ENCODE measurements at places on chromosomes 12 and 14.

DNA sequence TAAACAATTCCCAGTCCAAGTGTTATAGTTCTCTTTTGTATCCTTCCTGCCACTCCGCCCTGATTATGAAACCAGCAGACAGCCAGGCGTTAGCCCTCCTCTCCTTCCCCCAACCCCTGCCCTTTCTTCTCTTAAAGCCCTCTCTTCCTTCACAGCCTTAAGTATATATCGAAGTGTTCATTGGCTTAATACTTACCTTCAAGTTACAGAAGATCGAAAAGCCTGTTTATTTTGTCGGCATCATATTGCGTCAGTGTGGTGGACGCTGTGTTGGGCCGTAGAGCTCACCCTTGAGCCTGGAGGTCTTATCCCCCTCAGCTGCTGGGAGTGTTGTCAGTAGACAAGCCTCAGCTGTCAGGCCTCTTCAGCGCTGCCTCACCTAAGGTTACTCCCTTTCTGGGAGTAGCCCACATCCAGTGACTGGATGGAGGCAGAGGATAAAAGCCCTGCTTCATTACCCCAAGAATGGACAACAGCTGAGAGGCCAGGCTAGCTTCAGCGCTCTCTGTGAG, 36.2 kb downstream of the CMAS start:
- DNase-seq: peak; percentile 60

- no peak for DNase-seq
These were observed 58.9 kb upstream of the BCL2L14 start for GRCh38 chr12:12011880-12012260.

DNA sequence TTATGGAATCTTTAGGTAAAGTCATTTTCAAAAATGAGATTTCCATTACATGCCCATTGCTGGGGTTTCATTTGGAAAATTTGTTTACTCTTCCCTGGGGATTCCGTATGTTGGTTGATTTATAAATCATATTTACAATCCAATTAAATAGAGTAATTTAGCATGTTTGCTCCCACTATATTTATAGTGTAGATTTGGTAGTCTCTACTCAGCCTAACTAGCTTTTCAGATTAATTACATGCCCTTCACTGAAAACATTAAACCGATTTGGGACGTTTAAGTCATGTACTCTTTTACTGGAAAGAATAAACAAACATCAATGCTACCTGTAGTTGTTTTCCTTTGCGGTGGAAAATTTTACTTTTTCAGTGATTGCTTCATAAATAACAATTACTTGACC, 10.4 kb downstream of the PAX9 start:
- no peak for DNase-seq

DNA sequence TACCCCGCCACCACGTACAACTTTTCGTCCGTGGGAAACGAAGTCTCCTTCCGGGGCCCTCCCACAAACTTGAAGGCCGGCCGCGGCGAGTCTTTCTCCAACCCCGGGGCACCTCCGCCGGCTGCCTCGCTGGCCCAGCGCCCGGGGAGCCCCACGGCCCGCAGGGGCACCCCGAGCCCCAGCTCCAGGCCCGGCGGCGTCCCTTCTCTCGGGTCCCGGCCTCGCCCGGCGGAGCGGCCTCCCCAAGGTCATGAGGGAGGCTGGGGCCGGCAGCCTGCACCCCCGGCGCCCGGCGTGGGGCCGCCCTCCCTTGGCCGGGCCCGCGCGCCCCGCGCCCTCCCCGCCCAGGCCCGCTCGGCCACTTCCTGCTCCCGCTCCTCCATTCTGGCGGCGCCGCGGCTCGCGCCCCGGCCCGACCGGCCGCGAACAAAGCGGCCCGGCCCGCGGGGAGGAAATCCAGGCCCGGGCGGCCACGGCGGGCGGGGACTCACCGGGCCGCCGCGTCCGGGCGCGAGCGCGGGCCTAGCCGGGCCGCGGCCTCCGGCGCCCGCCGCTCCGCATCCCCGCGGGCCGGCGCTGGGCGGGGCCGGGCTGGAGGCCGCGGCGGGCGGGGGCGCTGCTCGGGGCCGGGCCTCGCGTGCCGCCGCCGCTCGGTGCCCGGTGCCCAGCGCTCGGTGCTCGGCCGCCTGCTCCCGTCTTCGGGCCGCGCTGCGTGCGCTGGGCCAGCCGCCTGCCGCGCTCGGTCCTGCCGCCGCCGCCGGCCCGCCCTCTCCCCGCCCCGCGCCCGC, at the start of gene AKT1:
Gene AKT1 (minus strand): TSS at position 756 of the 788 bp plus-strand sequence. CDS start 3,105 bp downstream, outside the sequence.
- DNase-seq: peak; percentile 65

DNA sequence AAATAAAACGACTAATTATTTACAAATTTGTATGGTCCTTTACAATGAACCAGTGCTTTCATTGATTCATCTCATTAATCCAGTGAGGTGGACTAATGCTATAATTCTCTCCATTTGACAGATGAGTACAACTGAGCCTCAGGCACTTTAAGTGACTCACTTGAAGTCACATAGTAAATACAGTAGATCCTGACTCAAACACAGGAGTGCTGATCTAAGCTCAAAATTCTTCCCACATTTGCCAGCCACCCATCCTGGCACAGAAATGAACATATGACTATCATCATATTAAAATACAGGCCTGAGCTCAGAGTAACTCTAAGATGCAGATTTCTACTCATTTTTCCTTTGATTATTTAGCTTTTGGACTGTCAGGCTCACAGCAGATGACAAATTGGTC, 30.6 kb downstream of the SLC16A7 start:
- no peak for DNase-seq
